Activated T-cell treated with anti-CD3 and anti-CD28 coated beads, Interleukin-2, amount 50 U/mL, for 72 hours (primary cell): ENCODE measurements at places on chromosomes 7 and 10.
A peak's percentile ranks its signal among the peaks of the same experiment; 100 is the strongest.

- DNase-seq: no peak
Measured at GRCh38 chr10:11740907-11741306, 1.3 kb upstream of the ECHDC3 start.

- DNase-seq: no peak
Measured at GRCh38 chr10:66349726-66350125, 576.1 kb upstream of the LRRTM3 start.

DNA sequence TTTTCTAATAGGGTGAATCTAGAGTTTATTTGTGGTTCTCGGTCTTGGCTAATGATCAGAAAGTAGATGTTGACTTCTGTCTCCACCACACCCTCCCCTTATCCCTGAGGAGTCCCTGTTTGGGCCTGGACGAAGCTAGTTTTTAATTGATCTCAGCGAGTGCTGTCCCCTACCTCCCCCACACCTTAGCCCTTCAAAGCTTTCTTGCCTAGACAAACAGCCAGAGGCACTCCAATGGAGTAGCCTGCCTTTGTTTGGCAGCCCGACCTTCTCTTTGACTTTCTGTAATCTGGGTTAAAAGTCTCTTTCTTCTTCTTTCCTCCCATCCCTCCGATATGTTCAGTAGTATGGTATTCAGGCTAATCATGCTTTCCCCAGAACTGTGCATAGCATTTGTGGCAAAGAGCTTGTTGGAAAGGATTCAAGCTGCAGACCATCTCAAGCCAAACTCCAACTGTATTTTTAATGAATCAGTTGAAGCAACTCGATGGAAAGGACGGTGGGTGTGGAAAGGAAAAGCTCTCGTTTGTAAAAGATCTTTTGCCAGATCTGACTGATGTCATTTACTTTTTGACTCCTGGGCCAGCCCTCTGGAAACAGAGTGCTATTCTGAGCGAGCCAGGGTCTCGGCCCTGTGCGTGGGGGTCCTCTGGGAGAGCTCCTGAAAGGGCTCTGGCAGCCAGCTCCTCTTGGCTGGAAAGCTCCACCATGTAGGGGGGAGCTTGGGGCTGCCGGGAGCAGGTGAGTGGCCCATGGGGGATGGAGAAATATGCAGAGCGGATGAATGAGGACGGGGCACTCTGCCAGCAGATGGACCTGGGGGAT lies 4.5 kb downstream of the FAM180A start:
- DNase-seq: no peak

GRCh38 chr10:4307910-4308309 lies 518.1 kb upstream of the AKR1E2 start:
- DNase-seq: no peak

DNA sequence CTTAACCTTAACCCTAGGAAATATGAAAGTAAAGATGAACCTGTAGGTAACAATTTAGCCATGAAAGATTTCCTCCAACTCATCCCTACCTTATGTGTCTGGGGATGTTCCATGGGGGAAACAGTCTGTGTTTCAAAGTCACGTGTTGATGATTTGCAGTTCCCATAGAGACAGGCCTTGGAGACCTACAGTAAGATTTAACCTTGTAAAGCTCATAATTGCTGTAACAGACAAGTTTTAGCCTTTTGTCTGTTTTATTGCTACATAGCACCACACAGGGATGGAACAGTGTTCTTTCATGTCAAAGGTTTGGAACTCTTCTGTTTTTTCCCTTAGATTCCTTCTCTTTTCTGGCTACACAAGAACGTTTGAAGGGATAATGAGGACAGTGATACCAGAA lies 35.2 kb upstream of the ITGA8 start:
- DNase-seq: no peak

GRCh38 chr7:91098566-91098965 lies 165.7 kb upstream of the FZD1 start:
- DNase-seq: no peak

- DNase-seq: no peak
Measured at GRCh38 chr10:75880031-75880775, 448.8 kb downstream of the LRMDA start.

GRCh38 chr7:22664988-22665798 lies 61.8 kb upstream of the IL6 start:
- DNase-seq: no peak

- DNase-seq: peak; percentile 6
Measured at GRCh38 chr10:1674501-1674900, 62.8 kb downstream of the ADARB2 start.

DNA sequence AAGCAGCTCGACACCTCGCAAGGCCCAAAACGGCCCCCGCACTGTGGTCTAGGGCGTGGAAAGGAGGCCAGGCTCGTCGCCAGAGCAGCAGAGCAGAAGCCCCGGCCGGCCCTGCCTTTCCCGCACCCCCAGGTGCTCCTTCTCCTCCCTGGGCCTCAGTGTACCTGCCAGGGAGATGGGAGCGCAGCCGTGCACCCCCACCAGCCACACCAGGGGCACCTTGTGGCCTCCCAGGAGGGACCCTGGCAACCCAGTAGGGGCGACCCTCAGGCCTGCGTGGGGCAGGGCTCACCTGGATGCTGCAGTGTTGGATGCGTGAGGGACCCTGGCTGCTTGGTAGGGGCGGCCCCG lies 9.5 kb downstream of the PDGFA start:
- DNase-seq: no peak

DNA sequence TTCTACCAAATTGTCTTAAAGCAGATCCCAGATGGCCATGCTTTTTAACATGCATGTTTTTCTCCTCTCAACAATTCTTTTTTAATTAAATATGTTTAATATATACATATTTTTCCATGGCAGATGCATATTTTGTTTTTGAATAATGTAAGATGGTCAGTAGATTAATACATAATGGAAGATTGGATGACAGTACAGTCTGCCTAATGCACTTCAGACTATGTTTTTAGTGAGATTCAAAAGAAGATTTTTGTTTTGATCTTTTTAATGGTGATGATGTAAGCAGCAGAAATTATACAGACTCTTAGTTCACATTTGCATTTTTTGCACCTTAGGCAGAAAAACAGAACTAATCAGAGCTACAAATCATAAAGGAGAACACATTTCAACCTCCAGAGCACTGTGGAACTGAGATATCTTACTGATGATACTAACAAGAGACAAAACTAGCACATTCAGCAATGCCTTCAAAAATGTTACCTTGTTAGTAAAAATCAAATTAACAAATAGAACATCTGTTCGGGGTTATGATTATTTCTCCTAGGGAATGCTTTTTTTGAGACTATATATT lies 203.4 kb downstream of the PHF14 start:
- DNase-seq: no peak

GRCh38 chr10:61456095-61456789 lies 3.1 kb upstream of the TMEM26 start:
- DNase-seq: no peak

GRCh38 chr10:75969031-75969430 lies 537.6 kb downstream of the LRMDA start:
- DNase-seq: no peak

DNA sequence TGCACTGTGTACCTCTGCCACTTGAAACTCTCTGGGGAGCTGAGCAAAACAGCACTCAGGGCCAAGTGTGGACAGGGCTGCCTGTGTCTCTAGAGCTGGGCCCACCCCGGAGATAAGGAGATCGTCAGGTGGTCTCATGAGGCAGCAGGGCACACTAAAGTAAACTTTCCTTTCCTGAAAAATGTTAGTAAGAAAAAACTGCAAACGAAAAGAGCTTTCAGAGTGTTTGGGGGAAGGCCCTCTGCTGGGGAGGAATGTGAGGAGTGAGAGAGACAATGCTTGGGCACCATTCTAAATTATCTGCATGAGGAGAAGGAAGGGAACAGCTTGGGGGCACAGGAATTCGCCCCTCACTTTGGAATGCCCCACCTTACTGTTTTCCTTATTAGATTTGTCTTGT lies 127.7 kb downstream of the ATXN7L1 start:
- no peak for DNase-seq

- DNase-seq: peak; percentile 41
Measured at GRCh38 chr7:96837593-96837992, 127.9 kb upstream of the SEM1 start.

- no peak for DNase-seq
Measured at GRCh38 chr7:33590916-33591315, 314.4 kb upstream of the BMPER start.

- no peak for DNase-seq
Measured at GRCh38 chr10:44478876-44479705, 94.2 kb upstream of the CXCL12 start.

- DNase-seq: no peak
Measured at GRCh38 chr7:979886-980571, 3.0 kb upstream of the CYP2W1 start.

GRCh38 chr7:81499262-81500116 lies 270.4 kb downstream of the HGF start:
- DNase-seq: no peak

- no peak for DNase-seq
Measured at GRCh38 chr10:111273635-111274034, 196.8 kb downstream of the ADRA2A start.

GRCh38 chr7:55592492-55592891 lies 20.2 kb upstream of the VOPP1 start:
- no peak for DNase-seq

DNA sequence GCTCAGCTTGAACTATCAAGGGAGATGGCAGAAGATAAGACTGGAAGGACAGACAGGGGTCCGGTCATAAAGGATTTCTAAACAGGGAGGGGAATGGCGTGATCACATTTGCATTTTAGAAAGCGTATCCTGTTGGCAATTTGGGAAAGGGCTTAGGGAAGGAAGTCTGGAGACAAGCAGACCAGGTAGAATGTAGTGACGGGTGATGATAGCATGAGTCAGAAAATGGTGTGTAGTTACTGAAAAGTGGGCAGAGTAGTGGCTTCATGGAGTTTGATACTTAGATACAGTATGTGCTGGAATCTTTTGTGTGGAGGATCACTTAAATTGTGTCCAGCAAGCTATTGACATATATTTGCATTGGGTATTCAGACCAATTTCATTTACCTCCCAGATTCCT lies 61.2 kb downstream of the LRGUK start:
- DNase-seq: no peak

DNA sequence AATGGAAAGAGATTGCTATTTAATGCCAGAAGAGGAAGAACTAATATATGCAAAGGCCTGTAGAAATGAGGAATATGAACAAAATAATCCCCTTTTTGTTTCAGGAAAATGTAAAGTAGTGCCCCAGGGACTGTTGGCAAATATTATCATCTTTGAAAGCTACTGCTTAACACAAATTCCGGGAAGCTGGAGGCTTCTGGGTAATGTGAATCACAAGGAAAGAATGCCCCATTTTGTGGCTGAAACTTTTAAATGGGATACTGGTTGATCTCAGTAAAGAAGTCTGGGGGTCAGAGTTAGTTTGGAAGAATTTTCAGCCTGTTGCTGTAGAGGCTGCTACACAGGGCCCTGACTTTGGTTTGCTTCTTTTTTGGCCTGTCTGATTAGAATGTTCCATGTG lies 141.0 kb downstream of the PTEN start:
- no peak for DNase-seq
